ENCODE measurements at places on chromosomes 1 and 21. TPM values are rescaled to one million over a fixed set of nuclear protein-coding genes. Genes with fewer than 3 reads are reported as not detected.

DNA sequence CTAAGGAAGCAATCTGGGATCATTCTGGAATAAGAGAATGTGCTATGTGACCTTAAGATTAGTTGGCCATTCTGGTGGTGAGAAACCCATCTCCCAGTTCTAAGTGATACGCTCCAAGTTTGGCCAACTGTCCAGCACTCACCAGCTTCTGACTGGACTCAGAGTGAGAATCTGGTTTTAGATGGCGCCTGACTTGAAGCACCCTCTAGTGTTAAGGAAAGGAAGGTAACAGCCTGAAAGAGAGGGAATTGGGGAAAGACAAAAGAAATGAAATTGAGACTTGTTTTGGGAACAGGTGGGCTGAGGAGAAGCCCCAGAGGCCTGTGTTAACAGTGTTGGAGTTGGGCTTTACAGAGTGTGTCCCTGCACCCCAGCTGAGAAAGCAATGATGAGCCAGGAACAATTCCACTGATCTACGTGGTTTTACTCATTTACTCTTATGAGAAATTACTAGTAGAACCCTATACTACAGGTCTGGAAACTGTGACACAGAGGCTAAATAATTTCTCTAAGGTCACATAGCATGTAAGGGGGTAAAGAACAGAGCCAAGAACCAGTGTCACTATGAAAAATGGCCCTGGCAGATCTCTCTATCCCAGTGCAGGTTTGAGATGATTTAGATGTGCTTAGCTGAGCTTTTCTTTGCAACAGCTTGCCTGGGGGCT, 9.3 kb upstream of the FCAMR start:
- no peak for DNase-seq

- no peak for DNase-seq
These were observed 32.9 kb upstream of the RNF187 start for GRCh38 chr1:228454238-228454637.

DNA sequence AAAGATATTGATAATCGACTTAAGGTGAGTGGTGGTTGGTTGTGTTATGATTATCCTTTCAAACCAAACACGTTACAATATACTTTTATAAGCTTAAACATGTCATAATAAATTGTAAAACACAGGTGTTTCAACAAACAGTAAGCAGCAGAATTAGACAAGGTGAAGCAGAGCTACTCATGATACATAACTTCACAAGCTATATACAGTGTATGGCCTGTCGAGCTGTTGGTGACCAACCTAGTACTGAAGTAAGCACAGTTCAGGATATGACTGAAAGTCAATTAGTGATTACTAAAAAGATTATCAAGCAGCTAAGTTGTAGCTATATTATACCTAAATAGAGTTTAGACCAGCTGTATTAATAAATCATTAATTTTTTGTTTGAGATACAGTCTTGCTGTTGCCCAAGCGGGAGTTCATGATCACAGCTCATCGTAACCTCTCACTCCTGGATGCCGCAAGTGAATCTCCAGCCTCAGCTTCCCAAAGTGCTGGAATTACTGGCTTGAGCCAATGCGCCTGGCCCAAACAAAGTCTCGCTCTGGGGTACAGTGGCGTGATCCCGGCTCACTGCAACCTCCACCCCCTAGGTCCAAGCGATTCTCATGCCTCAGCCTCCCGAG, 148.1 kb downstream of the EIF4G3 start:
- no peak for DNase-seq

DNA sequence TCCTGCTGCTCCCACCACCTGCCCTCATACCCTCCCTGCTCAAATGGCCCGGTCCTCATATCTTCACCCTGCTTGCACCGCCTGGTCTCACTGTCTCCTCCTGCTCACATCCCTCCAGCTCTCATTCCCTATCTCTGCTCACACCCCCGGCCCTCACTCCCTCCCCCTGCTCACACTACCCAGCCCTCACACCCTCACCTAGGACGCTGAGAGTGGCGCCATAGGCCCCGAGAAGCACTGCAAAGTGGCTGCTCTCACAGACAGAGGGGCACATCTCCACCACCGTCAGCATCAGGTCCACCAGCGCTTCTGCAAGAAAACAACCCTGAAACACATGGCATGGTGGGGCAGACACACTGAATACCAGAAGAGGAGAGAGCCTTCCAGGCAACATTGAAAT, 38.6 kb downstream of the MRAP start:
- no peak for DNase-seq

DNA sequence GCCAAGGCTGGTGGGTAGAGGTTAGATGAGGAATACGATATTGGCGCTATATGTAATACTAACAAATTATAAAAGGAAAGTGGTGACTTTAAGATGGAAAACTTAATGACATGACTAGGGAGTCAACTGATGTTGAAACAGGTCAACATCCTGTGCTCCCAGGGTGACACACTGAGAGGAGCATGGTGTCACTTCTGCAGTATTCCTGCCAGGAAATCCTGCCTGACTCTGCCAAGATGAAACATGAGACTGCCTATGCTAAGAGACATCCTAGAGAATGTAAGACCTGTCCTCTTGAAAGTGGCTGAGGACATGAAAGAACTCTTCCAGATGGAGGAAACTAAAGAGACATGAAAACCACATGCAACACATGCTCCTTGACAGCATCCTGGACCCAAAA, 65.0 kb upstream of the KCND3 start:
- DNase-seq = no peak

- peak; percentile 55 for DNase-seq
These were observed 80.3 kb downstream of the LRIG2 start for GRCh38 chr1:113153116-113153803.

DNA sequence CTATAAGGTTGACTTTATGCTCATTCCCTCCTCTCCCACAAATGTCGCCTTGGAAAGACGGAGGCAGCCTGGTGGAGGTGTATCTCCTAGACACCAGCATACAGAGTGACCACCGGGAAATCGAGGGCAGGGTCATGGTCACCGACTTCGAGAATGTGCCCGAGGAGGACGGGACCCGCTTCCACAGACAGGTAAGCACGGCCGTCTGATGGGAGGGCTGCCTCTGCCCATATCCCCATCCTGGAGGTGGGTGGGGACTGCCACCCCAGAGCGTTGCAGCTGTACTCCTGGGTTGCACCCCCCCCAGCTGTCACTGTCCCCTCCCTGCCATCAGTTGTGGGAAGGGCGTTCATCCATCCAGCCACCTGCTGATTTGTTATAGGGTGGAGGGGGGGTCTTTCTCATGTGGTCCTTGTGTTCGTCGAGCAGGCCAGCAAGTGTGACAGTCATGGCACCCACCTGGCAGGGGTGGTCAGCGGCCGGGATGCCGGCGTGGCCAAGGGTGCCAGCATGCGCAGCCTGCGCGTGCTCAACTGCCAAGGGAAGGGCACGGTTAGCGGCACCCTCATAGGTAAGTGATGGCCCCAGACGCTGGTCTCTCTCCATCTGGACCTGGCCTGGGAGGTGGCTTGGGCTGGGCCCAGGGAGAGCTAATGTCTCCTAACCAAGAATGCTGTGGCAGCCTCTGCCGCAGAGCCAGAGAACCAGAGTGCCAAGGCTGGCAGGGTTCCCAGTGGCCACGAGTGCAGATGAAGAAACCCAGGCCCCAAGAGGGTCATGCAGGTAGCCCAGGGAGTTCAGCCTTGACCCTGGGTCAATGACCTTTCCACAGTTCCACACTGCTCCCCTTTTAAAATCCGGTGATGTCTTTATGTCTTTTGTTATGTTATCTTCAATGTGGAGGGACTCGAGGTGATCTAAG, 13.1 kb downstream of the PCSK9 start:
- DNase-seq = no peak

GRCh38 chr1:168387781-168388760, 107.4 kb downstream of the TBX19 start:
- no peak for DNase-seq

GRCh38 chr1:194709439-194709838, 1523.0 kb upstream of the B3GALT2 start:
- DNase-seq = no peak

DNA sequence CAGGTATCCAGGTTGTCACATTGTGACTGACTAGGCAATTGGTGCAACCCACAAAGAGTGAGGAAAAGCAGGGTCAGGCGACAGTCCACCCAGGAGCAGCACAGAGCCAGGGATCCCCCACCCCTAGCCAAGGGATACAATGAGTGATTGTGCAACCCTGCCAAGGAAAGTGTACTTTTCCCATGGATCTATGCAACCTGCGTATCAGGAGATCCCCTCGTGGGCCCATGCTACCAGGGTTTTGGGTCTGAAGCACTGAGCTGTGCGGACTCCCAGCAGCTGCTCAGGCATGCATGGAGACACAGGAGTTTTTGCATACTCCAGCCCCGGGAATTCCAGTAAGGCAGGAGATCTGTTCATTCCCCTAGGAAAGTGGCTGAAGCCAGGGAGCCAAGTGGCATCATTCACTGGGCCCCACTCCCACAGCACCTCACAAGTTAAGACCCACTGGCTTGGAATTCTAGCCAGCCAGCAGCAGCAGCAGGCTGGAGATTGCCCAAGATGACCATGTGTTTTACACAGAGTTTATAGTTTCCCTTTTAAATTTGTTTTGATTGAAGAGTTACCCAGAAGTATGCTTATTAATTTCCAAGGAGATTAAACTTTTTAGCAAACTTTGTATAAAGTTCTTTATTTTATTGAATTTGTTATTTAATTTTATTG, 136.0 kb downstream of the LTN1 start:
- no peak for DNase-seq

- DNase-seq = peak; percentile 69
These were observed 682.4 kb upstream of the TPTE start for GRCh38 chr21:9838738-9839642.

GRCh38 chr1:50853325-50853724, 106.7 kb downstream of the FAF1 start:
- DNase-seq = no peak

DNA sequence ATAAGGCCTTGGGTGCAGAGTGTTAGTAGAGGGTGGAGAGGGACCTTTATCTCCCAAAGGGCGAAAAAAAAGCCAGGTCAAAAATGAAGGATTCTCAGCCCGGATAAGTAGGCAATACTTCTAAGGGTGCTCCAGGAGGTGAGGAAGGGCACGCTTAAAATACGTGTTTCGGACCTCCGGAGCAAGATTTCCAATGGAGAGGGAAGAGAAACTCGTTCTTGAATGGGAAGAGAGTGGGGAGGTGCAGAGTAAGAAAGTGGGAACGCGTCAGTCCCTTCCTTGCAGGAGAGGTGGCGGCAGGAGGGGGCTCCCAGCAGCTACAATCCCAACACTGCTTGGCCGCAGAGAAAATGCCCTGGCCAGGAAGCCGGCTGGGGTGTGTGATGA, 581 bp downstream of the EFCAB14 start:
- DNase-seq = no peak

NEXN gene
- 2.1 TPM for total RNA-seq

CD1E gene
- not detected for total RNA-seq

KIF26B gene
- 0.14 TPM for total RNA-seq

SASS6 gene
- total RNA-seq = 4.8 TPM
